Kidney glomerular epithelial cell (primary cell): ENCODE measurements at places on chromosomes 5 and 9.
A peak's percentile ranks its signal among the peaks of the same experiment; 100 is the strongest.

DNA sequence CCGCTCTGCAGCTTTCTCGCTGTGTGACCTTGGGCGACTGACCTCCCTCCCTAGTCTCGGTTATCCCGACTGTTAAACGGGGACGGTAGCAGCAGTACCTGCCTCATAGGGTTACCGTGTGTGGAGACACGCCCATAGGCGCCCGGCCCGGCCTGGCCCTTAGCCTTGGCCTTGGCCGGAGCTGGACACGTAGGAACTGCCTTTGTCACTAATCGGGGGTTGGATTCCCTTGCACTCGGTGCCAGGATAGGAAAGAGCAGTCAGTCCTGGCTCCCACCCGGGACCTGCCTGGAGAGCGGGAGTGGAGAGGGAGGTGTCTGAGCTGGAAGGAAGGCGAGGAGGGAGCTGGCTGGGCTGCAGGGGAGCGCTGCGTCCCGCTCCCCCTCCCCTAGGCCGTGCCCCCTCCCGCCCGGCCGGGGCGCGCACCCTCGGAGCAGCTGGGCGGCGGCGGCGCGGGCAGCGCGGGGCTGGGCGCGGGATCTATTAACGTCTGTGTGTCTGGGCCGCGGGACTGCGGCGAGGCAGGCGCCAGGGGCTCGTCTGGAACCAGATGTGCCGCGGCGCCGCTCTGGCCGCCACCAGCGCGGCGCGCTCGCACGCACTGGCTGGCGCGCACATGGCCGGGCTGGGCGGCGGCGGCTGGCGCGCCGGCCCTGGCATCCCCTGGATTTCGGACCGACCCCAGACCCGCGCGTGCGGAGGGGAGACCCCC lies 31.7 kb downstream of the PRRX2 start:
- DNase-seq = no peak

DNA sequence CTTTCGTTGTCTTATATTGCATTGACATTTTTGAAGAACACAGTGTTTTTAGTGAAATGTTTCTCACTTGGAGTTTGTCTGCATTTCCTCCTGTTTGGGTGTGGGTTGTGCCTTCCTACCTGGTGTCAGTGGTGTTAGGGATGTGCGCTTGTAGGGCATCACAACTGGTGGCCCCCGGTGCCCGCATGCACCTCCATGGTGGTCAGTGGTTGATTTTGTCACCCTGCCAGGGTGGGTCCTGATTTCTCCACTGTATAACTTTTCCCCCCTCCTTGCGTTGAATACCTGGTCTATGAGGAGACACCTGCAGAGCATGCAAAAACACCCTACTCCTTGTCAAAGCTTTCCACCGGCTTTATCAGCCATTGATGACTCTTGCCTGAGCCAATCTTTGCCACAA lies 132.9 kb downstream of the BARX1 start:
- no peak for DNase-seq

- DNase-seq = no peak
These were observed 12.3 kb downstream of the KIF4B start for GRCh38 chr5:155025895-155026294.

GRCh38 chr5:29061381-29061780 lies 2023.0 kb upstream of the CDH9 start:
- DNase-seq = no peak

GRCh38 chr9:35385042-35385441 lies 104.9 kb upstream of the RUSC2 start:
- peak; percentile 52 for DNase-seq

GRCh38 chr5:94485067-94485466 lies 133.3 kb downstream of the KIAA0825 start:
- no peak for DNase-seq

DNA sequence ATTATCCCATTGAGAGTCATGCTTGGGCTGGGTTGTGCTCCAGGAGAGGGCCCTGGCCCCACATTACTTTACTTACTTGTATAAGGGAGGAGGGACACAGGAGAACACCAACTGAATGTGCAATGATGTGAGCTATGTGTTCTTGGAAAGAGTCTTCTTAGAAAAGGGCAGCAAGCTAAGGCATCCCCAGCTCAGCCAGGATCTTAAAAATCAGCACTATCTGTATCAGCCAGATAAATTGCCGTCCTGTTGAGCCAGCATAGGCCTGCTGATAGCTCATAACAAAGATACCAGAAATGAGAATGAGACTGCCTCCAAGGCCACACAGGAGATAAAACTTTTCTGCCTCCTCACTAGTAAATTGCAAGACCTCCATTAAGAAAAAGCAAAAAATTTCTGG lies 357.5 kb downstream of the CAAP1 start:
- no peak for DNase-seq

GRCh38 chr5:172985596-172985995 lies 2.0 kb downstream of the ATP6V0E1 start:
- no peak for DNase-seq

- no peak for DNase-seq
These were observed 224.7 kb upstream of the GRAMD2B start for GRCh38 chr5:126198531-126198930.

DNA sequence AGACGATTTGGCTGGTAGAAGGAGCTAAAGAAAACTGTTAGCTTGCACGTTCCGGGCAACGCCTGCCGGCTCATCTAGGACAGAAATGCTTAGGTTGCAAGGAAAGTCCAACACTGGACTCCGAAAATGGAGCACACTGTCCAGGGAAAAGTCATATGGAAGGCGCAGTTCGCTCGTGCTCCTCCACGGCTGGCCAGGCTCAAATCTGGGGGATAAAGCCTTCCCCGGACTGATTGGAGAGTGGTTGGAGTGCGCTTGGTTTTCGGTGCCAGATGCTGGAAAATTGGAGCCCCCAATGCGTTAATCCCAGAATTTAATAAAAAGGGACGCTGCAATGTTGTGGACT lies 955 bp downstream of the CDH6 start:
- DNase-seq = no peak

DNA sequence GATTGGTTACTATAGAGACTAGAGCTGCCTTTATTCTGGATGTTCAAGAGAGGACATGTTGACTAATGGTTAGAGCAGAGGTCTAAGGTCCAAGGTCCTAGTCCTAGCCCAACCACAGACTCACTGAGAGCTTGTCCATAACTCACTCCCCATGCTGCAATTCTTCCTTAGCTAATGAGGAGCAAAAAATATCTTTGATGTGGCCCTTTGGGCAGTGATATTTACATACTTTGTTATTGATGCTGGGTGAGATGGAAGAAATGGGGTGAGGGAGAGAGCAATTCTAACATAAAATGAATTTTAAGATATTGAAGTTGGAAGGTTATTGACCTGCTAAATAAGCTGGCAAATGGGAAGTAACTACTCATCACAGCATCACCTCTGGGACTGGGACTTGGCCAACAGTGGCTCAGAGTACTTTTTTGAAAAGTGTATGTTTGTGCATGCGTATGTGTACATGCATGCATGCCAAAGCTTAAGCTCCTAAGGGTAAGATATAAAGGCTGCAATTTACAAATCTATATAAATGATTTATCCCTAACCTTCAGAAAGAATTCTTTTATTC lies 58.0 kb upstream of the ANKRD55 start:
- no peak for DNase-seq

- DNase-seq = peak; percentile 71
These were observed 47.7 kb downstream of the COL23A1 start for GRCh38 chr5:178542455-178542854.

GRCh38 chr9:136854842-136855460 lies 2.8 kb downstream of the MAMDC4 start:
- no peak for DNase-seq

DNA sequence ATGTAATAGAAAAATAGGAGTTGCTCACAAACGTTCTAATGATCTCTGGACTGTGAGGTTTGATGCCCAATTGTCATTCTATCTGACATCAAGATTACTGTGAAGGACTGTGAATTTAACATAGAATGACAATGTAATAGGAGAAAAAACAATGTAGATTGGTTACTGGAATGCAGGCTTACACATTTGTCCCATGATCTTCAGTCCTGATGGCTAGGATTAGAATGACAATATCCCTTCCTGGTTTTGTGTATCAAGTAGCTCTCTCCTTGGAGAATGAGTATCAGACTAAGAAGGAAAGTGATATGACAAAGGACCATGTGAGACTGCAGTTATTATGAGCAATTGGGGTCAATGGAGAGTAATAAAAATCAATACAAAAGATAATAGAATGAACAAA lies 862.2 kb upstream of the C9orf72 start:
- DNase-seq = no peak

DNA sequence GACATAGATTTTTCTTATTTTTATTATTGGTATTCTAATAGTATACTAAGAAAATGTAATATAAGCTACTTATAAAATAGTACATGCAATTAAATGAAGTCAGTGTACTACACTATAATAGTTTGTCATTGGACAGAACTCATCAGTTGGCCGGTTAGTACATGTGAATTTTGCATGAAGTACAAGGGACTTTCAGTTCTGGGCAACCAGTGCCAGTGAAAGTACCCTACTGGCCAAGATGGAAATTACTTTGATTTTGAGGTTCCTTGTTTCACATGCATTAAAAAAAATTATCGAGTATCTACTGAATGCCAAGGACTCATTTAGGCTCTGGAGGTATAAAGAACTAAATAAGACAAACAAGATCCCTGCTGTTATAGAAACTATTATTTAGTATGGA lies 213.4 kb upstream of the ELL2 start:
- DNase-seq = no peak

GRCh38 chr9:2230362-2230761 lies 215.2 kb downstream of the SMARCA2 start:
- no peak for DNase-seq

DNA sequence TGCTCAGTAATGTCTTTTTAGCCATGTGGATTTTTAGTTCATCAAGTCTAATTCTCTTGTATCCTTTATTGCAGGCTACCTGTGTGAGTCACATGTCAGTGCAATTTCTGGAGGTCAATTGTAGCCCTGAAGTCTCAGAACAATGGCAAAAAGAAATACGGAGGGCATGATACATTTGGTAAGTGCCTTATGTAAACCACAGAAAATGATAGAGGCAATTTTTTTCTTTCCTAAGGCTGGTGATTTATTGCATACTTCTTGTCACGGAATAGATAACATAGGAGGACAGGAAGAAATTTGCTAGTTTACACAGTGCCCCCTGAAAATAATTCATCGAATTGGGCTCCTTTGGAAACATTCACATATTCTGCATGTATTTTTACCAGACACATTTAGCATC lies 235.9 kb downstream of the DMRTA1 start:
- DNase-seq = no peak

DNA sequence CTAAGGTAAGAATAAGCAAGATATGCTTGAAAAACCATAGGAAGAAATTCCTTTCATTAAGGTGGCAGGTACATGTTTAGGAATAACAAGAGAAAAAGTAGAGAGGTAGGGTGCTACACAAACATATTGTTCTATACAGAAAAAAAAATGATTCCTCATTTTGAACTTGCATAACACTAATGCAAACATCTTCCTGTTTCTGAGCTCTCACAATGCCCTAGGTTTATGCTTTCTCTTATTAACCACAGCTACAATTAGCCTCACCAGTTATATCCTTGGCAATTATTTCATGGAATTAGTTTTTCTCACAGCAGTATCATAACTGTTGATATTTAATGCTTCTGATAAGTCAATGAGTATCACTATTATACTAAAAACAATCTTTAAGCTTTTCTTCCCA lies 20.7 kb downstream of the CEMIP2 start:
- no peak for DNase-seq

GRCh38 chr9:36566813-36567221 lies 5.9 kb upstream of the MELK start:
- DNase-seq = peak; percentile 8

- DNase-seq = peak; percentile 91
These were observed 345.6 kb downstream of the PLK2 start for GRCh38 chr5:58114324-58114723.

GRCh38 chr5:17831279-17831678 lies 197.0 kb downstream of the TAF11L14 start:
- DNase-seq = no peak

GRCh38 chr9:12740845-12741244 lies 34.0 kb upstream of the LURAP1L start:
- no peak for DNase-seq
